ENCODE measurements at places on chromosomes 12 and 14. TPM values are rescaled to one million over a fixed set of nuclear protein-coding genes. Genes with fewer than 3 reads are reported as not detected.

Gene ITGB7
- total RNA-seq, result 0.93 TPM

Gene KRT85
- not detected for total RNA-seq

Gene SLCO1C1
- 2.5 TPM for total RNA-seq

Gene TMEM132D
- total RNA-seq, result 0.46 TPM

Gene GPR84
- total RNA-seq, result not detected

- H3K4me3 ChIP-seq, result no peak overlapping the region
- H3K36me3 ChIP-seq, result peaks cover 19% of the 10 kb centered on the region
- H3K27me3 ChIP-seq, result no peaks in the 10 kb centered on the region
- H3K4me1 ChIP-seq, result no peaks in the 10 kb centered on the region
- no peak for DNase-seq
- H3K27ac ChIP-seq, result no peak overlapping the region
These were observed 147.6 kb downstream of the PHETA1 start for GRCh38 chr12:111221062-111222026.

- H3K4me1 ChIP-seq, result peaks cover 2% of the 10 kb centered on the region
- H3K27me3 ChIP-seq, result no peaks in the 10 kb centered on the region
- no peak overlapping the region for H3K27ac ChIP-seq
- DNase-seq, result no peak
- no peak overlapping the region for H3K4me3 ChIP-seq
These were observed 7.3 kb upstream of the MRPL42 start for GRCh38 chr12:93460003-93460402.

GRCh38 chr14:58104808-58105207, 47.2 kb downstream of the ARMH4 start:
- no peaks in the 10 kb centered on the region for H3K36me3 ChIP-seq
- no peak overlapping the region for H3K4me3 ChIP-seq

DNA sequence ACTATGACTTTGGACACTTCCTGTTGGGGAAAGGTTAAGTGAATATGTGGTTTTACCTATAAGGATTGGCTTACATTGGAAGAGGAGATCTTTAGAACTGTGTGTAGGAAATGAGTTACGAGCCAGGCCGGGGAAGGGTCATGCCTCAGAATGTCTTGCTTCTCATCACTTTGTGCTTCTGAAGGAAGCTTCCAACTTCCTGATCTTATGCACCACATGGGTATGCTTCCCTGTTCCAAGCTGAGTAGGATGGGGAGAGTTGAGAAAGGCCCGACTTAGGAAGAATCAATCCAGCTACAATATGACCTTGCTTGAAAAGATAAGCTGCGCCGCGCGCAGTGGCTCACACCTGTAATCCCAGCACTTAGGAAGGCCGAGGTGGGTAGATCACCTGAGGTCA, 59.9 kb downstream of the STXBP6 start:
- H3K4me1 ChIP-seq, result peaks cover 4% of the 10 kb centered on the region
- no peak overlapping the region for H3K27ac ChIP-seq
- no peak for DNase-seq
- H3K4me3 ChIP-seq, result no peak overlapping the region

DNA sequence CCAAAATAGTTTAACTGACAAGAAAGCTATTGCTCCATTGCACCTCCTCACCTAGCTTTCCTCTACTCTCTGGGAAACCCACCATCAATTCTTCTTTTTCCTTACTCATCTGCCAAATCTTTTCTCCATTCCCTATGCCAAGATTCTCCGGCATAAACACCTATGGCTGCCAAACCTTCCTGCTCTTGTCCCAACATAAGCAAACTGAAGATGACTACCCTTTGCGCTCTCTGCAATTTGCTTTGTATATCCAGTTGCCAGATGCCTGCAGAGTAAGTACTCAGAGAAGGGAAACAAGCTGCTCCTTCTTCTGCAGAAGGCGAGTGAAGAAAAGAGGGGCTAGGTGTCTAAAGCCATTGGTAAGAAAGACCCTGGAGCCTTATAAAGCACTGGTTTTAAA, 11.5 kb downstream of the PTGER2 start:
- peaks cover 4% of the 10 kb centered on the region for H3K36me3 ChIP-seq
- no peak overlapping the region for H3K4me3 ChIP-seq
- no peak for DNase-seq
- peaks cover 10% of the 10 kb centered on the region for H3K4me1 ChIP-seq

DNA sequence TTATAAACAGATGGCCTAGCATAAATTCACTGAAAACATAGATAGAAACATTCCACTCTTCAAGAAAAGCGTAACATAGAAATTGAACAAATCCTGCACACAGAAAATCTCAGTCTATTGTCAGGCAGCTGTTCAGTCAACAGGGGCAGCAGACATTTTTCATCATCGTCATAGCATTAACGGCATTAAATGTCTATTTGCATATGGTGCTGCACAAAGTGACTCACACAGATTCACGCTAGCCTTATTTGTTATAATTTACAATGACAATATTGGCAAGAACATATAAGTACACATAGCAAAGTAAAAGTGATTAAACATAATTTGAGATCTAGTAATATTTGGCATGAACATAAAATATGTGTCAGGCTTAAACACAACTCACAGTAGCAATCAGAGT, 95.7 kb downstream of the CEP128 start:
- H3K4me3 ChIP-seq, result no peak overlapping the region
- no peaks in the 10 kb centered on the region for H3K36me3 ChIP-seq
- no peak overlapping the region for H3K27ac ChIP-seq

DNA sequence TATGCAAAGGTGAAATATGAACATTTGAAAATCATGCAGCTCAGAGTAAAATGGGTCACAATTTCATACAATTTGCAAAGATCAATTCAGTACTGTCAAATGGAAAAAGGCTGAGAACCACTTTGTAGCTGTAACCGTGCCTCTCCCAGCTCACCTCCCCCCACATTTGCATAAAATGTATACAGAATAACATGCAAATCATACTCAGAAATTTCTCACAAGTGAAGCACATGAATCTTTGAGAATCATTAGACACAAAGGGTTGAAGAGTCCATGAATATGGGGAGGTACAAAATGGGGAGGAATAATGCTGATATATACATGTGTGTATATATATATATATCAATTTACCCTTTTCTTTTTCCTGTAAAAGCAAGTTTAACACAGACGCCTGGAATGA, 162.1 kb downstream of the APAF1 start:
- no peak overlapping the region for H3K27ac ChIP-seq
- peaks cover 3% of the 10 kb centered on the region for H3K27me3 ChIP-seq
- H3K4me1 ChIP-seq, result peaks cover 15% of the 10 kb centered on the region

- peak overlapping the region; percentile 73 for H3K27ac ChIP-seq
- peaks cover 6% of the 10 kb centered on the region for H3K36me3 ChIP-seq
- no peak for DNase-seq
- H3K4me3 ChIP-seq, result peak overlapping the region; percentile 69
- H3K27me3 ChIP-seq, result no peaks in the 10 kb centered on the region
These were observed 1.9 kb downstream of the RIMKLB start for GRCh38 chr12:8699714-8700113.

GRCh38 chr14:68131907-68132306, 312.3 kb downstream of the RAD51B start:
- H3K27ac ChIP-seq, result no peak overlapping the region
- H3K36me3 ChIP-seq, result no peaks in the 10 kb centered on the region
- H3K4me3 ChIP-seq, result no peak overlapping the region

Measured in progenitor cell of endocrine pancreas (in vitro differentiated cells).